ENCODE measurements at places on chromosomes 3 and 15.

GRCh38 chr15:87557881-87558280 is 698.7 kb downstream of the NTRK3 start:
- DNase-seq = no peak

DNA sequence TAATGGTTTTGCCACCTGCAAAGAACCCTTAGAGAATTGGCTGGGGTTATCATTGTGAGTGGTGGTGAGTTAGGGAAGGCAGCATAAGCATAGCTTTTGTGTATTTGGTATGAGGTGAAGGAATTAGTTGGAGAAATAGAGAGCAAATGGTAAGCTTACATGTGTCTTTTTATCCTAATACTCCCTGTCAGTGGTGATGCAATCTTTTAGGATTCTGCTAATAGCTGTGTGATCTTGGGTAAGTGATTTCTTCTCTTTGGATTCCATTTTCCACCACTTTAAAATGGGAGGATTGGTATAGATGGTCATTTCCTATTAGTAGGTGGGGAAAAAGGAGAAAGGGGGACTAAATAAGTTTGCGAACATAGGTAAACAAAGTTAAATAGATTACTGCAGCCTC is 30.9 kb downstream of the PIAS1 start:
- DNase-seq = no peak

DNA sequence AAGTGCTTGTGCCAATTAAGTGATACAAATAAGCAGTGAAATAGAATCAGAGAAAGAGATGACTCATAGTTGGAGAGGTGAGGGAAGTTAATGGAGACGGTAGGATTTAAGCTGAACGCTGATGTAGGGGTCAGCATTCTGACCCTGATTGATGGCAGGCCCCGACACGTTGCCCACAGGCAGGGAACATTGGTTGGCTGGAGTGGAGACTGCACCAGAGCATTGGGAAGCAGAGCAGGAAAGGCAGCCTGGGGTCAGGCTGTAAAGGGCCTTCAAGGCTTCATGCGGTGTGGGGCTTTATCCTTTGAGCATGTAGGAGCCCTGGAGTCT is 68.6 kb downstream of the DCUN1D1 start:
- no peak for DNase-seq

GRCh38 chr15:92901995-92902394 is 1.9 kb downstream of the CHD2 start:
- no peak for DNase-seq

- no peak for DNase-seq
Measured at GRCh38 chr3:134603956-134604355, 46.9 kb downstream of the KY start.

- DNase-seq = no peak
Measured at GRCh38 chr3:156664011-156664830, 10.2 kb upstream of the TIPARP start.

GRCh38 chr3:110165370-110165743 is 828.0 kb upstream of the DPPA4 start:
- no peak for DNase-seq

DNA sequence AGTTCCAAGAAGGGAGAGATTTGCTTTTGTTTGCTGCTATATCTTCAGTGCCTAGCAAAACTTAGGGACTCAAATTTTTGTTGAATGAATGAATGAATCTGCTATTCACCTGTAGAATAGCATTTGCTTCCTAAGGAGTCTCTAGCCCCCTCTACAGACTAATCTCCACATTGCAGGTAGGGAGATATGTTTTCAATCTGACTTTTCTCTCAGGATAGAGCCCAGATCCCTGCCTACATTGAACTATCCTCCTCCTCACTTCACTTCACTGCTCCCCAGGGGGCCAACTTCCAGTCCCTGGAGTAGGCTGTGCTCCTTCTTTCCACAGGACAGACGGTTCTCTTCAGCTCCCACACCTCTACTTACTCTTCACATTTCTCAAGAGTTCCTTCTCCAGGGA is 81.9 kb upstream of the PTX3 start:
- DNase-seq = no peak

- DNase-seq = no peak
Measured at GRCh38 chr15:48498828-48499227, 146.7 kb downstream of the FBN1 start.

DNA sequence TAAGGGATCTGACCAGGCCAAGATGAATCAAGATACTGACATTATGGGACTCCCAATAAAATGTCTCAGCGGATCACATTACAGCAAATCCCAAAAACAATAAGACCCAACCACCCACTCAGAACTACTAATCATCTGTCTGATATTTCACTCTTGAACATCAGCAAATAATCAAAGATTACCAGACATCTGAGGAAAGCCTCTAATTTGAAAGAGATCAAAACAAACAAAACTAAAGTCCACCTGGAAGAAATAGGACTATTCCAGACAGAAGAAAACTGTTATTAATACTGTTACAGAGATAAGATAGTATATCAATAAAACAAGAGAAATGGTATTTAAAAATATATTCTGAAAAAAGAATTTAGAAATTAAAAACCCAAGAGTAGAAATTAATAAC is 29.0 kb downstream of the TP53BP1 start:
- no peak for DNase-seq

- DNase-seq = no peak
Measured at GRCh38 chr3:117409701-117410459, 700.3 kb downstream of the TUSC7 start.

DNA sequence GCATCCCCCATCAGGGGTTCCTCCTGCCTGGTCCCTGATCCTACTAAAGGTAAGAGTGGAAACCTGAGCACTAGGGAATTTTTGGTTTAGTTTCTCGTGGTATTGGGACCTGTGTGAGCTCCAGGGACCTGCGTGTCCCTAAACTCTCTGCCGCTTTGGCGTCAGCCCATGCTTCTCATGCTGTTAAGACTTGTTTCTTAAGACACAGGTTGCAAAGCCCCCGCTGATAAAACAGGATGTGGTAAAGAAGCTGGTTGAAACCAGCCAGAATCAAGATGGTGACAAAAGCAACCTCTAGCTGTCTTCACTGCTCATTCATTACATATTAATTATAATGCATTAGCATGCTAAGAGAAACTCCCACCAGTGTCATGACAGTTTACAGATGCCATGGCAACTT is 64.6 kb downstream of the LYZL4 start:
- no peak for DNase-seq

DNA sequence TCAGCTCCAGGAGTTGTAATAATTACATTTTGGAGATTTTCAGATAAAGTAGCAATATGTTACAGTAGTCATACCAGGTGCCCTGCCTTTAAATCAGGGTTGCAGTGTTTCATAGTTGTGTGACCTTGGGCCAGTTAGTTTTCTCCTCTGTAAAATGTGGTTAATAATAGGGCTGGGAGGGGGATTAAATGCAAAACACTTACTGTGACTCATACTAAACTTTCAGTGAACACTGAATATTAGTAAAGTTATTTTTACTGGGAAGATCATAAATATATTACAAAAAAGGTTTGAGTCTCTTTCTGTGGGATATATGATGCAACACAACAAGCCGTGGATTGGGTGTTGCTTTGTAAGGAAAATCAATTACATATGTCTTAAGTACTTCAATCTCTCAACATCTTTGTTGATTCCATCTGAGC is 1.1 kb upstream of the EBLN2 start:
- no peak for DNase-seq

- DNase-seq = no peak
Measured at GRCh38 chr15:79430901-79431635, 1.1 kb upstream of the MINAR1 start.

DNA sequence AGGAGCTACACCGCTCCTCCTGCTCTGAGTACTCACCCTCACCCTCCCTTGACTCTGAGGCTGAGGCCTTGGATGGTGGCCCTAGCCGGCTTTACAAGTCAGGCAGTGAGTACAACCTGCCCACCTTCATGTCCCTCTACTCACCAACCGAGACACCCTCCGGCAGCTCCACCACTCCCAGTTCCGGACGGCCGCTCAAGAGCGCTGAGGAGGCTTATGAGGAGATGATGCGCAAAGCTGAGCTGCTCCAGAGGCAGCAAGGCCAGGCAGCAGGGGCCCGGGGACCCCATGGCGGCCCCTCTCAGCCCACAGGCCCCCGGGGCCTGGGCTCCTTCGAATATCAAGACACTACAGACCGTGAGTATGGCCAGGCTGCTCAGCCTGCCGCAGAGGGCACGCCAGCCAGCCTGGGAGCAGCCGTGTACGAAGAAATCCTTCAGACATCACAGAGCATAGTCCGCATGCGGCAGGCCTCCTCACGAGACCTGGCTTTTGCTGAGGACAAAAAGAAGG is 21.2 kb upstream of the APEH start:
- no peak for DNase-seq

Measured in activated CD4-positive, alpha-beta T cell treated with anti-CD3 and anti-CD28 coated beads, Interleukin-2, amount 50 U/mL, for 48 hours (primary cell).